Camera-type eye (tissue), 1 donor: ENCODE measurements at places on chromosomes 1 and 21. TPM values are rescaled to one million over a fixed set of nuclear protein-coding genes. Genes with fewer than 3 reads are reported as not detected.

The LCE3D gene
- not detected for total RNA-seq

The TSPEAR gene
- not detected for total RNA-seq

The KCNK1 gene
- total RNA-seq: 8.7 TPM

The LRRC8B gene
- 26.4 TPM for total RNA-seq

The SMPDL3B gene
- 3.0 TPM for total RNA-seq

The GREM2 gene
- 6.4 TPM for total RNA-seq

The FLG2 gene
- total RNA-seq: 0.88 TPM

The LCE1D gene
- not detected for total RNA-seq
